ENCODE measurements at places on chromosomes 6 and 20.

DNA sequence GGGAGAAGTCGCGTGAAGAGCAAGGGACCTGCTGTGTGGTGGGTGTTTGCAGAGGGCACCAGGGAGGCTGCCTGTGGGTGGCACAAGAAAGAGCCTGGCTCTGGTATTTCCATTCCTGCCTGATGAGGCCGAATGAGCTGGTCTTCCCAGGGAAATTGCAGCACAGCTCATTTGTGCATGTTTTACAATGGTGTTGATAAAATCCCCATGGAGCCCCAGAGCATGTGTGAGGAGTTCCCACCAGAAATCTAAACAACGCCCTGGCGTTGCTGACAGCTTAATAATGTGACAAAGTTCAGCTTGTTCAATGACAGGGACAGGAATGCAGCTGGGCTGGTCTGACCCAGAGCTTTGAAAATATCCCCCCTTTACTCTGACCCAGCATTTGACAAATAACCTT lies 135.5 kb downstream of the CLIC5 start:
- no peak for DNase-seq

DNA sequence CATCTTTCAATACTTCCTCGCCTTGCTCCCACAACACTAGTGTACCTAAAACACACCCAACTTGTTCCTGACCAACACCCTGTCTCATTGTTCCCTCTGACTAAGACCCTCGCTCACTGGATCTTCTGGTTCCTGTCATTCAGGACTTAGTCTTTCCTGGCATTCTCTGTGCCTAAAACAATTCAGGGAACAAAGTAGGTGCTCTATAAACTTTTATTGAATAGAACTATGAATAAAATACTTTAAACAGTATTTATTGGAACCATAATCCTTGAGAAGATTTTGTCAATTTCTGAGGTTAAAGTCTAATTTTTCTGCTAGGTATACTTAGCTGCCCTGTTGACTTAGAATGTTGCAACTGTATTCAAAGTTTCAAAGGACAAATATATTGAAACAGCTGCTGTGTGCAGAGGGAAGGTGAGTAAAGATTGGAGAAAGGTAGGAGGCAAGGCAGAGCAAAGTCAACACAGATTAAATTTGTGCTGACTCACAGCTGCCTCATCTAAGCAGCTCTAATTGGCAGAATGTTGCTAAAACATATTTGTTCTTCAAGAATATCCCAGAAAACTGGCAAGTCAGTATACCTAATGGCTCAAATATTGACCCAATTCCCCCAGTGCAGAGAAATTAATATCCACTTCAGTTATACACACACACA lies 37.6 kb downstream of the GSTA2 start:
- DNase-seq, result peak; percentile 49

GRCh38 chr6:148593130-148593812 lies 153.6 kb upstream of the UST start:
- DNase-seq, result no peak

- DNase-seq, result no peak
Observed at GRCh38 chr20:17749978-17750721, 50.4 kb downstream of the BANF2 start.

DNA sequence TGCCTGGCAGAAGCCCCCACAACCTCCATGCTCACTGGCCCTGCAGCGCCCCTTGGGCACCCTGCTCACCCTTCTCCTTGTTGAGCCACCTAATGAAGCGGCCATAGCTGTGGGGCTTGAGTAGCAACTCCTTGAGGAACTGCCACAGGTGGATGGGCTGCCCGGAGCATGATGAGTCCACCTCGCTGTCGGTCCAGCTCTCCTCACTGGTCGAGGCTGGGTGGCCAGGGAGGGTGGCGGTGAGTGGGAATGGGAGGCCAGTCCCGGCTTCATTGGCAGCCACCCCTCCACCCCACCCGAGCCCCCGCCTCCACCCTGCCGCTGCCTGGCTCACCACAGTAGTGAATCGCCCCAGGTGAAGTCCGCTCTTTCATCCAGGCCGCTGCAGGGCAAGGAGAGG lies 16.9 kb downstream of the SPDEF start:
- DNase-seq, result no peak

GRCh38 chr6:166430269-166430668 lies 47.5 kb upstream of the MPC1 start:
- DNase-seq, result no peak

- no peak for DNase-seq
Observed at GRCh38 chr6:30171677-30172471, 8.5 kb downstream of the TRIM15 start.

GRCh38 chr6:72789145-72789544 lies 167.3 kb downstream of the KCNQ5 start:
- no peak for DNase-seq

DNA sequence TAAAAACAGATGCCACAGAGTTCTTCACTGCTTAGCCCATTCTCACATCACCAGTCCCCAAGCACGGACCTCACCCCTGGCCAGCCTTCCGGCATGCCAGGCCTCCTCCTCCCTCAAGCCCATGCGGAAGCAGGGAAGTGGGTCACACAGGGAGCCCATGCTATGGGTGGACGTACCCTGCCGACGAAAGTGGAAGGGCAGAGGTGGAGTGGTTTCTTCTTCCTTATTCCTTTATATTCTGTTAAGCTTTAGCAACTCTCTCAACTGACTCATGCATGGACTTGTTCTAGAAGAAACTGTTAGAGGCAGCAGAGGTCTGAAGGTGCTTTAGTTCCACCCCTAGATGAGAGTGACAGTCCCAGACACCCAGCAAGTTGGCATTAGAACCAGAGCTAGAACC lies 118.6 kb downstream of the LY86 start:
- no peak for DNase-seq

GRCh38 chr6:113742342-113742741 lies 114.8 kb upstream of the MARCKS start:
- DNase-seq, result no peak

DNA sequence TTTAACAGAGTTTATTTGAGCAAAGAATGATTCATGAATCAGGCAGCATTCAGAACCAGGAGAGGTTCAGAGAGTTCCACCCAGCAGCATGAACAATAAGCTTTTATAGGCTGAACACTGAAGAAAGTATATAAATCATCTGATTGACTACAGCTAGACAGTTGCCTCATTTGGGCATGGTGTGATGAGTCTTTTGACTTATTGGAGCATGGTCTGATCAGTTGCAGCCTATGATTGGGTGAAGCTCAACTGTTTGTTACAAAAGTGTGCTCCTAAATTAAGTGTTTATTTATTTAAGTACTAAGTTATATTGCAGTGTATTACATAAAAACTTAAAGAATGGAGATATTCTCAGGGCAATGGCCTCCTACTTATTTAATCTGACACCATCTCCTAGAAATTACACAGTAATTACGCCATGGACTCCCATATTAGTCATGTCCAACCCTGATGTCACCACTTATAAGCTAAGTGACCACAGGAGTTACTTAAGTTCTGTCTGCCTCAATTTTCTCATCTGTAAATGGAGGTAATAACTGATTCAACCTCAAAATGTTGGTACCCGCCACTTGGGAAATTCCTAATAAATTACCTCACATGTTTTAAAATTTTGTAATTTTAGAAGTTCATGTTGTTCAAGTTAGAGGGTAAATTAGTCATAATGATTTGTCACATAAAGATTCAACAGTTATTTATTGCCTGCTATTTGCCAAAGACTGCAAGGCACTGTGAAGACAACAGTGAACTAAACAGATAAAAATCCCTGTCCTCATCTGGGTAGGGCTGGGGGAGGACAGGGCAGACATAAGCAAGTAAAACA lies 15.2 kb upstream of the ROS1 start:
- DNase-seq, result peak; percentile 73

GRCh38 chr6:69392745-69393144 lies 404.1 kb downstream of the LMBRD1 start:
- DNase-seq, result no peak

DNA sequence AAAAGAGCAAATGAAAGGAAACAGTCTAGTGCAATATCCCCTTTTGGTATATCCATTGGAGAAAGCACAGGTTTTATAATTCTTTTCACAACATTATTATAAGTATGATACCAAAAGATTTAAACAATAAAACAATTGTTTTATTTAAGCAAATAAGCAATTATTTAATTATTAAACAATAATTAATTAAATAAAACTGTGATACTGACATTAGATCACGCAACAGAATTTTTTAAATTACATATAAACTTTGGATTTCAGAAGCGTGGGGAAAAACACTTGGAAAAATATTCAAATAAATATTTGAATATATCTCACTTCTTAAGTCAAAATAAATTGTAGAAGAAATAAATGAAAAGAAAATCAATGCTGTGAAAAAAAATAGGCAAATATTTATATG lies 76.2 kb upstream of the STXBP5 start:
- no peak for DNase-seq

DNA sequence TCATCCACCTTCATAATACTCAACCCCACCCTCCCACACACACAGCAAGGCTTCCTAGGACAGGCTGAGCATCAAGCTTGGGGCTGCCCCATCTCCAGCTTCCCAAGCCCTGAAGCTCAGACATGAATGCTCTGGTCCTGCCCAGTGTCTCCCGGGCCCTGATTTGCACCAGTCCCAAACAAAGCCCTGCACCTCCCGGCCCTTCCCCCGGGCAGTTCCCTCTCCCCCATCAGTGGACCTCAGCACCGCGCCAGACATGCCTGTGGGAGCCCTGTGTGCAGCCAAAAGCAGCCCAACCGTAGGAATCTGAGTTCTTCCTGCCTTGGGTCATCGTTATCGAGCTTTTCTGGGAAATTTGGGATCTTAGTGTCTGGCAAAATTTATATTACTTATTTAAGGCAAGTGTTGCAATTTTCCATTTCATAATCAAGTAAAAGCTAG lies 63.5 kb downstream of the THBS2 start:
- no peak for DNase-seq

DNA sequence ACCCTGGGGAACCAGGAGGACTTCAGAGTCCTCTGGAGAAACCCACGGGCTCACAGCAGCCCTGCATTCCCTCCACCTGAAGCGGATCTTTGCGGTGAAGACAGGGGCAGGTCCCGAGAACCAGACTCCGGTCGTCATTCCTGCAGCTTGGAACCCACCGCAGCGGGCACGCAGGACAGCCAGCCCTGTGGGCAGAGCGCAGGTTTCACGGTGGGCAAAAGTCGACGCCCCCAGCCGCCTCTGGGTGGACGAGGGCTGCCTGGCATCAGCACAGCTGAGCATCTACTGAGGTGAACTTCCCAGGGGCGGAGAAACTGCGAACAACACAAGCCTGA lies 118.3 kb downstream of the PSMB1 start:
- DNase-seq, result no peak

DNA sequence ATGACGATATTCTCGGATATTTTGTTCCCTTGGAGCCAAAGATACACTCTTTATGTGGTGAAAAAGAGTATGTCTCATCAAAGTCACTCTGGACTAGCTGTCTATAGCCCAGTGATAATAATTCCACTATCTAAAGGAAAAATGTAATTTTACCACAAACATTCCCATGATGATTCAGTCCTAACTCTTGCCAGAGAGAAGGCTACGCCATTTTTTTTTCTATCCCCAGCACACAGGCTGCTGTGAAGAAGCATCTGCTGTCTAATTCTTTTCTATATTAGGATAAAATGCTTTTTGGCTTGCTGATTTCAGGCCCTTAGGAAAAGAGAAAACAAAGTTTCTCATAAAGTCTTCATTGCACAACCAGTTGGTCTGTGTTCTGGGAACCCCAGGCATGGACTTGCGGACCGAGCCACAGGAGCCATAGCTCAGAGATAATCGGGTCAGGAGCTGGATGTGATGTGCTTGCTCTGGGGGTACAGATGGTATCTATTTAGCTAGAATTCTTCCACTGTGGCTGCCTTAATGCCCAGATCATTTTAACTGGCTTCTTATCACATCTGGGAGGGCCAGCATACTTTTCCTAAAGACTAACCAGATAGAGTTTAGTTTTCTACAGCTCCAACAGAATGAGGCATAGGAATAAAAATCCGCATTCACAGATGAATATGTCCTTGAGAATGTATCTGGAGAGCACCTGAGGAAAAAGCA lies 683.7 kb upstream of the ID4 start:
- DNase-seq, result no peak

GRCh38 chr6:145312481-145312880 lies 422.8 kb downstream of the EPM2A start:
- no peak for DNase-seq

- no peak for DNase-seq
Observed at GRCh38 chr6:117034547-117034946, 157.5 kb downstream of the RFX6 start.

GRCh38 chr20:57369596-57369995 lies 18.5 kb downstream of the RAE1 start:
- no peak for DNase-seq

GRCh38 chr6:22409486-22409885 lies 112.7 kb upstream of the PRL start:
- no peak for DNase-seq

- DNase-seq, result no peak
Observed at GRCh38 chr6:131042664-131043063, 20.4 kb downstream of the EPB41L2 start.

DNA sequence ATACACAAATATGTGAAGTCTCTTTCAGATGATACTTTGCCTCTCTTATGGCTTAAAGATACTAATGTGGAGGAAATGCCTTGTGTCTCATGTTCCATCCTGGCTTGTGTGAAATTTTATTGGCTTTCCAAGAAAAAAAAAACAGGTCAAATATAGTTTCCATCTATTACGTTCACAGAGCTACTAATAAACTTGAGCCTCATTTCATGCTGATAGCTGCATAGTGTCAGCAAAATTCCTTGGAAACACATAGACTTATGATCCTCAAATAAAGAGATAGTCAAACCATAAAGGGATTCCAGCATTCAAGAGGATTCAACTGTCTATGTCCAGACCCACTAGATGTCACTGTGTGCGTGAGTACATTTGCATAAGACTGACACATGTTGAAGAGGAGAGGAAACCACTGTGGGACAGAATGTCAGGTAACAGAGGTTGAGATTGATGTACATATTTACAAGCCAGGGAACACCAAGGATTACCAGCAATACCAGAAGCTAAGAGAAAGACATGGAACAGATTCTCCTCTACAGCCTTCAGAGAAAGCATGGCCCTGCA lies 266.6 kb downstream of the COL12A1 start:
- no peak for DNase-seq

DNA sequence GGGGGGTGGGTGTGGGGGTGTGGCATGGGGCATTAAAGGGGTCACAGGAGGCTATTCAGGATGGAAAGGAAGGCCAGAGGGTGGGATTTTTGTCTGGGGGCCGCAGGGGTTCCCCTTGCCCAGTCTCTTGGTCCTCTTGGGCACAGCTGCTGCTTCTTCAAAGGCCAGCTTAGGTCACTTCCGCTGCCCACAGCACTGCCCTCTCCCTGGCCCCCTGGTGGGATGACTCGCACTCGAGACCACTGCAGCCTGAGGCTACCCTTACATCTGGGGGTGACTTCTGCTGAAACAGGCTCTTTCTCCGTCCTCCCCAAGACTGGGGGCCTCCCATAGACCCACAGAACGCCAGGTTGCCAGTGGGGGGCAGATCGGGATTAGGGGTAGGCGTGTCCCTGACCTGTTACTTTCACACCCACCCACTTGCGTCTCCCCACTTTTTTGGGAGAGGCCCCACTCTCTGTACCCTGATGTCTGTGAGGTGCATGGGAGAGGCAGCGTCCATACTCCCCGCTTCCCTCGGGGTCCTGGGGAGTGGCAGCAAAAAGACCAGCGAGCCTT lies 1.3 kb downstream of the LKAAEAR1 start:
- DNase-seq, result no peak

GRCh38 chr6:34969662-34970265 lies 80.7 kb downstream of the ANKS1A start:
- DNase-seq, result peak; percentile 36

Measured in RWPE1 (cell line).